ENCODE measurements at places on chromosomes 7 and 10.

- peak; percentile 71 for ATAC-seq
These were observed 30.1 kb downstream of the BTBD16 start for GRCh38 chr10:122301055-122301810.

DNA sequence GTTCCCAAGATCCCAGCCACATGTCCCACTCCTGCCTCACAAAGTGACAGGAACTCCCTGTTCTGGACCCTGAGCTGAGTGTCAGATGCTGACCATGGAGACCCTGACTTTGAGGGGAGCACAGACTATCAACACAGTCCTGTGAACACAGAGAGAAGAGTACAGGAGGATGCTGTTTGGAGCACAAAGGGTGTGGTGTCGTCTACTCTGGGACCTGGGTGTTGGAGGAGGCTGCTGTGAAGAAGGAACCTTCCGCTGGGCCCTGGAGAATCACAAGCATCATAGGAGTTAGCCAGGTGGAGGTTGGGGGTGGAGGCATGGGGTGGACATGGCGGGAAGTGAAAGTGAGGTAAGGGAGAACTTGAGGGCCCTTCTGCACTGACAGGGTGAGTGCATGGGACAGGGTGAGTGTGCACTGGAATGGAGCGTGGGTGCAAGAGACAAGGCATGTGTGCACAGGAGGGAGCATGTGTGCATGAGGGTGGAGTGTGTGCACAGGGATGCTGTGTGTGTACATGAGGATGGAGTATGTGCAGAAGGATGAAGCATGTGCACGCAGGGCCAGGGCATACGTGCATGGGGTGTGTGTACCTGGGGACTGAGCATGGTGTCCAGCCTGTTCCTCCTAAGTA is 70.7 kb upstream of the ANTXRL start:
- no peak for ATAC-seq

GRCh38 chr10:46557319-46558121 is 1.1 kb upstream of the GPRIN2 start:
- no peak for ATAC-seq

DNA sequence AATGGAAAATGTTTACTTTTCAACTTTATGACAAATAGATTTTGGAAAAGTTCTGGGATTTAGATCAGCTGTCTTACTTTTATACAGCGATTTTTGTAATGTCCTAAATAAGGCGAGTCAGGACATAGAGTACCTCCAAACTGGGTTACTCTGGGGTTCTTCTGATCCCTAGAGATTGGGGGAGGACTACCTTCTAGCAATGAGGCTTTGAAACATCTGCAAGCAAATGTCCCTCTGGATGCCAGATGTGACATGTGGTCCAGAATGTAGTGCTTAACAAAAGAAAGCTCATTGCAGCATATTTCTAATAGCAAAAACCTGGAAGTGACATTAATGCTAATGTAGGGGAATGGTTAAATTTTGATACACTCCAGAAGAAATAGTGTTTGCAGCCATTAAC is 36.1 kb downstream of the ABRAXAS2 start:
- ATAC-seq: no peak

DNA sequence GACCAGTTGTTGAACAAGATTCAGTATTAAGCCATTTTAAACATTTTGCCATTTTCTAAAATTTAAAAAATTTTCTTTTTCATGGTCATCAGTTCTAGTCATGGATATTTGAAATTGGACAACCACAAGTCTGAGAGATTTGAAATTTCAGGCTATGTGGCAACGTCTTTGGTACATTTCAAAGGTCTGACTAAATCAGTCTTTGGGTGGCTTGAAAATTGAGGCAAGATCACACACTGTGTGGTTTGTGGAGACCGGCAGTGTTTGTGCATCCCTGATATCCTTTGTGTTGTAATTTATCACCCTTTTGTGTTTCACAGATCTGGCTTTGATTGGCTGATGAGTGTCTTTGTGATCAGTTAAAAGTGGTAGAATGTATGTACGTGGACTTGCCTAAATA is 35.7 kb downstream of the CCAR1 start:
- ATAC-seq: no peak

GRCh38 chr10:130711072-130711471 is 574.9 kb downstream of the GLRX3 start:
- ATAC-seq: no peak

DNA sequence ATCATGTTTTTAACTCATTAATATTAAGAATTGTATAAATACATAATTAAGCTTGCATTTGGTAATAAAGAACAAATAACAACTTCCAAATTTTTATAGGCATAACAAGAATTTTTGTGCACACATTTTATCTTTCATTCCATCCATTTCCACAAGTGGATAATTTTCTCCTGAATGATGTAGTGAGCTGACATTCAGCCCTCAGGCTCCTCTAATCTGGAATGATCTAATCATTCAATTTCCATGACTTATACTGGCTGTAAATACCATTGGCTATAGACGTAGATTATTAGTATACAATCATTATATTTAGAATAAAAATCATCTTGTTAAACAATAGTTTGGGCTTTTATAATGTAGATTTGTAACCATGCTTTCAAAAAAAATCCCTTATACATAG is 287.2 kb upstream of the GHITM start:
- ATAC-seq: no peak

DNA sequence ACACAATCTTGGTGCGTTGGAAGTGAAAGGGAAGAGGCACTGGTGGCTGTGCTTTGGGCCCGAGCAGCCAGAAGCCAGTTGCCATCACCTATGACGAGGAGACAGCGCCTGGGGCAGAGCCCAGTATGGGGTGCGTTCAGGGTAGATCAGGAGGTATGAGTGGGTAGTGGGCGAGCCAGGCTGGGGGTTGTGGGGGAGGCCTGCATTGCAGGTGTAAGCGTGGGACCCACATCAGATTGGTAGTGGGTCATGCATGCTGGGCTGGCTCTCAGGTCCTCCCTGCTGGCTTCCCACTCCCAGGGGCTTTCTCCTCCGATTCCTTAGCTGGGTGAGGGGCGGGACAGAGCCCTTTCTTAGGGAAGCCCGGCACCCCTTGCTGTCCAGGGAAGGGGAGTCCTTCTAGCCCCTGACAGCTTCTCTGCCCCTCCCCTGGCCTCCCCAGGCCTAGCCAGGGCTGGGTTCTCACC is 445 bp upstream of the PVRIG start:
- no peak for ATAC-seq

DNA sequence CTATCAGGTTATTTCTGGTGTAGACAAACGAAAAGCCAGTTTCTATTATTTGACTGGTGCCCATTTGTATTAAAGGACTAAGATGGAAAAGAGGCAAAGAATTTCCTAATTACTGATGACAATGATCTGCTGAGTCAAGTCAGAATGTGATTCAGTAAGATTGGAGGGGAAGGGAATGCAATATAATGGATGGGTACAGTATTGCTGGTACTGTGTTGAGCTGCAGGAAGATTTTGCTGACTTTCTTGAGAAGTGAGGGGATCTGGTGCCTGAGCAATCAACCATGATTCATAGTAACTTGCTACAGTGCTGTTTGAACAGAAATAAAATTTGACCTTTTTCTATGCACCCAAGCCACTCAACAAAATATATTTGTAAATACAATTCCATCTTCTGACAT is 139.1 kb upstream of the RHEB start:
- no peak for ATAC-seq

DNA sequence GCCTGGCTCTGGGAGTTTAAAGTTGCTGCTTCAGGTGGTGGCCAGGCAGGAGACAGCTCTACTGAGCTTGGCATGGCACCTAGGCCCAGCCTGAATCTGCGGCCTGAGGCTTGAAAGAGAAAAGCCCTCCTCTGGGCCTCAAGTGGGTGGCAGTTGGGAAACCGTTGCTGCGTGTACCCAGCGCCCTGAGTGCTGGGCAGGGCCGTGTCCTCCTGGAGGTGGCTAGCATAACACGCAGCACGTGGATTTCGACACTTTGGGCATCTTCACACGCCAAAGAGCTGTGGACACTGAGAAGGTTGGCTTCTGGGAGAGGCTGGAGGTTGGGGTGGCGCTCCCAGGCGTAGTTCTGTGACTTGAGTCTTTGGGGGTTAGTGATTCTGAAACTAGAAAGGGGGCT is 2.5 kb downstream of the ZNF316 start:
- ATAC-seq: no peak

DNA sequence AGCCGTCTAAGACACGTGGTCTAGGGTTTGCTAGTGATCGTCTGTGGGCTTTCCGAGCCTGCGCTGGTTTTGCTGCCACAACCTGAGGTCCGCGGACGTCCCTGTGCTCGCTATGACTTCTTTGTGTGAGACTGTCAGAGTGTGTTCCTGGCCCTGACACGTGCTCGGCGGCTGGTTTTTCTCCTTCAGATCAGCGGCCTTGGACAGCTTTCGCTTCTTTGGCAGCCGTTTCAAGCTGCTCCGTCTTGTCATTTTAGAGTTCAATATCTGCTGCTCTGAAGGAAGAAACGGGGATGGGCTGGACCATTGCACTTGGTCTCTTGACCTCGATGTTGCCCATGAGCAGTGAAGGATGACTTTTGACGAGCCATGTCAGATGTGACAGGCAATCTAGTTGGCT is 147.3 kb downstream of the MGMT start:
- ATAC-seq: no peak

GRCh38 chr10:43396928-43397624 is 11.9 kb downstream of the HNRNPF start:
- peak; percentile 79 for ATAC-seq

GRCh38 chr10:14433147-14433546 is 102.4 kb upstream of the FRMD4A start:
- ATAC-seq: no peak

- no peak for ATAC-seq
These were observed 1.3 kb downstream of the CHST12 start for GRCh38 chr7:2404714-2405119.

DNA sequence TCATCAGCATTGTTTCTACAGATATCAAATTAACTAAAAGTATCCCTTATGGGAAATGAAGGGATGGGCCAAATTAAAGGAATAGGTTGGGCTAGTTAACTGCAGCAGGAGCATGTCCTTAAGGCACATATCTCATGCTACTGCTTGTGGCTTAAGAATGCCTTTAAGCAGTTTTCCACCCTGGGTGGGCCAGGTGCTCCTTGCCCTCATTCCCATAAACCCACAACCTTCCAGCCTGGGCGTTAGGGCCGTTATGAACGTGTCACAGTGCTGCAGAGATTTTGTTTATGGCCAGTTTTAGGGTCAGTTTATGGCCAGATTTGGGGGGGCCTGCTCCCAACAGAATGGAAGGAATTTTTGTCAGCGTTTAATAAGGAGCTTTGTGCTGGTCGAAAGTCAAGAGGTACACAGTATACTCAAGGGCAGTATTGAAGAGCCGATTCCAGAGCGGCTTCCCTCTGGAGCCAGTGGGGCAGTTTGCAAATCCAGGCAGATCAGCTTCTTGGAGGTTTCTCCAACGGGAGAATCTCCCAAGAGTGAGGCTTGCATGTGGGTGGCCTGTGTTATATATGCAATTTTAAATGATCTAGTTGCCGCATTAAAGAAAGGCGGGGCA is 7.7 kb downstream of the PFKP start:
- no peak for ATAC-seq

DNA sequence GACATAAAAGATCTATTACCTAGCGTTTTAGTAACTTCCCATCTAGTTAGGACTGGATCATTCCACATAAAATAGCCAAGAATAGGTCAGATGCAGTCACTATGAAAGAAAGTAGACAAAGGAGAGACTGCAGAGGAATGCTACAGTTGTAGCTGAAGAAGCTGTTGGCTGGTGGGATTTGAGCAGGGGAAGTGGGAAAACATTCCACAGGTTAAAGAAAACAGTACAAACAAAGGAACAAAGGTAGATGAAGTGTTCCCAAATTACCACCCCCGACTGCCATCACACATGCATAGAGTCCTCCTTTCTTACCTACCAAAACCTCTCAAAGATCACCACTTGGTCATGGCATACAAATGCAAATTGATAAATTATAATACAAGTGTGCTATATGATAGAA is 41.8 kb downstream of the DLD start:
- ATAC-seq: no peak

- no peak for ATAC-seq
These were observed 888.7 kb upstream of the ZWINT start for GRCh38 chr10:57249615-57250281.

- no peak for ATAC-seq
These were observed 650.9 kb downstream of the GATA3 start for GRCh38 chr10:8705415-8705814.

DNA sequence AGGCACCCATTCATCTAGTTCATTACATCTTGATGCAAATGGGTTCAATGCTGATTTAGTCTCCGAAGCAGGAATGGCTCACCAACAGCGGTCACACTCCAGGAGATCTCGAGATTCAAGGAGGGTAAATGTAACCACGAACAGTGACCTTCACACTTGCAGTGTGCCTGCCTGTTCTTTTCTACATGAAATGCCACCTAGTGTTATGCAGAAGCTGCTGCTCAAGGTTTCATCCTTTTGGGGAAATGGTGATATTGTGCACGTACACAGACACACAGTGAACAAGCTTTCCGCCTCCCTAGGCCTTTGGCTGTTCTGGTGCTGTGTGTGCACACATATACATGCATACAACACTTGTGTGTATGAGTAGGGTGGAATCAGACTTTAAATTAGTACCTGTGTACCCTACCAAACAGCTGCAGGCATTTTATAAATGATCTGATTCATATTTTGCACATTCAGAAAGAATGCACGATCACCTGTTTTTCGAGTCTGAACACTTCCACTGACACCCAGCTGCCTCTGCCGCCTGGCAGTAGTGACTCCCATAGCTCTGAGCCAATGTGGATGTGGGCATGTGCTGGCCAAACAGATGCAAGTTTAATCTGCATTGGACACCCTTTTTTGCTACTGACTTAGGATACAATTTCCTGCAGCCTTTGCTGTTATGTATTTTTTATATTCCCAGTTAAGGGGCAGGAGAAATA is 100.5 kb downstream of the TACC2 start:
- no peak for ATAC-seq

GRCh38 chr7:32381024-32381601 is 109.1 kb downstream of the LSM5 start:
- no peak for ATAC-seq

DNA sequence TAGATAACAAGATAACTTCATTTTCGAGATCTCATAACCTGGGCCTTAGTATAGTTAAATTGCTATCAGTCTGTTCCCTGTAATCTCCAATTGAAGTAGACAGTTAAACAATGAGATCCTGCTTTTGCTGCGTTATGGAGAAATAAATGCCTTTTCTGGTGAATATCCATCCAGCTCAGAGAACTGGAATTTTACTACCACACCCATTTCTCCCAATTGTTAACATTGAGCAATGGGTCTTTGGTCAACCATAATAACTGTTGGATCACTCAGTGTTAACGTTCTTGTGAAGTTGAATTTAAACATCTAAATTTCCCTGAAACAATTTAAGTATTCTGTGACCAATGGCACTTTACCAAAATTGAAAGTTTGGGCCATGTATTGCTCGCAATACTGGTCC is 3.0 kb downstream of the CALU start:
- ATAC-seq: no peak

Measured in activated T-helper 17 cell treated with anti-CD3 and anti-CD28 coated beads, Interleukin-2, amount 50 U/mL, for 72 hours (primary cell).